ENCODE measurements at places on chromosomes 13 and 19.

DNA sequence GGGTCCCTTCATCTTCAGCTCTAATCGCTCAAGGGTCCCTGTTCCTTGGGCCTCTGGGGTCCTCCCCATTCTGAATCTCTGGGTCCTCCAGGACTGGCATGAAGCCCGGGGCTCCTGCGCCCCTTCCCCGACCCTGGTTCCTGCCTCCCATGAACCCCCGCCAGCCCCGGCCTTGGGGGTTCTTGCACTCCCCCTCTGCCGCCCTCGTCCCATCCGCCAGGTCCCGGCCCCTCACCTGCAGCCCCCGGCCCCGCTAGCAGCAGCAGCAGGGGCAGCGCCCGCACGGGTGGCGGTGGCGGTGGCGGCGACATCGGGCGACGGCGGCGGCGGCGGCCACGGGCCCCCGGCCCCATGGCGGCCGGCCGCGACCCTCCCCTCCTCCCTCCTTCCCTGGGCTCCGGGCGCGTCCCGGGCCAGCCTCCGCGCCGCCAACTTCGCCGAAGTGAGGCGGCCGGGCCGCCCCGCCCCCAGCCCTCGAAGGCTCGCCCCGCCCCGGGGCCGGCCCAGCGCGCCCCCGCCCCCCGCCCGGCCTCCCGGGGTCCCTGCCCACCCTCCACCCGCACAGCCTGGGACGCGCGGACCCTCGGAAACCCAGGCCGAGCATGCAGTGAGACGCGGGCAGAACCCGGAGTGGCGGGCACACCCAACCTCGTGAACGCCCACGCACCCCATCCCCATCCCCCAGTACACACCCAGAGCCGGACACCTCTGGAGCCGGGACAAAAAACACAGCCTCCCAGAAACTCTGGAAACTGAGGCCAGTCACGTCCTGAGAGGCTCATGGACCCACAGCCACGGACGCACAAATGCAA is at the start of gene NOTCH3:
NOTCH3 (minus strand) TSS at position 443 of the 812 bp plus-strand sequence; CDS start at position 353, 90 bp downstream.
- no peak for DNase-seq

GRCh38 chr19:44598355-44598754 is 15.0 kb upstream of the IGSF23 start:
- DNase-seq = no peak

GRCh38 chr13:46593398-46593797 is 40.4 kb downstream of the LRCH1 start:
- no peak for DNase-seq

DNA sequence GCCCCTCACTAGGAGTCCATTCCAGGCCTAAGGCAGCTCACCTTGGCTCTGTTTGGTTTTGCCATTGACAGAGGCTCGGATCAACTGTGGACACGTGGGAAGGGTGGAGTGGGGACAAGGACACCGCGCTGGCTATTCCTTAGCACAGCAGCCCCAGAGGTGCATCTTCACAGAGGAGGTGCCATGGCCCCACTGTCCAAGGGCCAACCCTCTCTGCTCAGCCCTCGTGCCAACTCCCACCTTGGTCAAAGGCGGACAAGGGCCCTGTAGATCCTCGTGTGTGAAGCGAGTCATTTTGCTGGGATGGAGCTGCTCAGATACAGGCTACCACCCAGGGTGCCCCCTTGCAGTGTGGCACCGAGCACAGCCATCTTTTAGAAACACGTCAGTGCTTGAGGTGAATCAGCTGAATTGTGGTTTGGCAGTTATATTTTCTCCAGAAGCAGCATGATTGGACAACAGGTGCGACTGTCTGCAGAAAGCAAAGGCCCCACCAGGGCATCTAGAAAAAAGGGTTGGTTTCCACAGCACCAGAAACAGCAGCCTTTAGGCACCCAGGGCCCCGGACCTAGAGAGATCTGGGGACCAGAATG is 192.1 kb upstream of the GPR12 start:
- DNase-seq = no peak

GRCh38 chr19:19120308-19121231 is 17.7 kb downstream of the TMEM161A start:
- DNase-seq = no peak

DNA sequence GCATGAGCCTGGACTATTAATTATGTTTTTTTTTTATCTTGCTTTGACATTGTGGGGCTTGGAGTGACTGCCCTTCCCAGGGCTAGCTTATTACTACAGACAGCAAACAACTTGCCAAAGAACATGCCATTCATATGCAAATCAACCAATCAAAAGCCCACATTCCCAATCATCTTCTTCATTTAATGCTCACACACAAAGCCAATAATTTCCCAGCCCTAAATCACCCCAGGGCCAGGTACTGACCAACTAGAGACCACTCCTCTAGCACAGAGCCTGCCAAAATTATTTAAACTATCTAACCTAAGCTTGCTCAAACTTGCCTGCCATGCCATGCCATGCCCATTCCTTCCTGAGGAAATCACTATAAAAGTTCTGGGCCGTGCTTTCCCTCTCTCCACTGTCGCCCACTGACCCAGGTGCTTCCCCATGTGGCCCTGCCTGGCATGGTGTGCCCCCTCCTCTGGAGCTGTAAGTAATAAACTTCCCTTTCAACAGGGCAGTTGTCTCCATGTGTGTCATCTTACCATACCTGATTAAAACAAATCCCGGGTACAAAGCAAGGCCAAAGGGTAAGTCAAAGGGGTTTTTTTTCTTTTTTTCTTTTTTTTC is 15.7 kb downstream of the PBX4 start:
- DNase-seq = no peak

DNA sequence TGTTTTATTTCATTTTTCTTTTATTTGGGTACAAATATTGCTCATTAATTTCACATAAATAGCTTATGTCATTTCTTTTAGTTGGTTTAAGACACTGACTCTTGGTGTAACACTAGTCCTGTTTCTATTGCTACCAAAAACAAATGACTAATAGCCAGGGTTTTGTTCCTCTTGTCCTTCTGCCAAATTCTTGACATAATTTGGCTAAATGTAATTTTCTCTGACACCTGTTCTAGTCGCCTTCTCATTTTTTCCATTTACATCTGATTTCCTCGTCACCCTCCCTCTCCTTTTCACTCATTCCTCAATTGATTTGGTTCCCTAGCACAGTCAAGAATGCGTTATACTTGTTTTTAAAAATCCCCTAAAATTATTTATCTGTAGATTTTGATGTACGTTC is 1718.7 kb downstream of the EFNB2 start:
- DNase-seq = no peak

GRCh38 chr13:79190932-79191331 is 215.1 kb downstream of the RBM26 start:
- DNase-seq = no peak

- no peak for DNase-seq
Observed at GRCh38 chr13:23730251-23730650, 158.9 kb downstream of the MIPEP start.

DNA sequence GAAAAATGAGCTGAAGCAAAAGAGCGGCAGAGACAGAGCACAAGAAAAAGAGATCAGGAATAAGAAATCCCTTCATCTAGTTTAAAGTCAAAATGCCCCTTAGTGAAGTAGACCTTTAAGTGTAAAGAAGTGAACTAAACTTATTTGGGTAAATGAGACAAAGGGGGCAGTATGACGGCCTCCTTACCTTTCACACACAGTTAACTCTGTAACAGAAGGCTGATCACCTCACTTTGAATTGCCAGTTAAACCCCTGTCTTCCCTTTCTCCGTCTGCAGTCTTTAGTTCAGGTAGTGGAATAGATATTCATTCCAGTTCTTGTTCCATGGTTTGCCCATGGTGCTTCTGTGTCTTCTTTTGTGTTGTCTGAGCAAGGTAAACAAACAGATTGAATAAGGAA is 1029.8 kb downstream of the DIAPH3 start:
- DNase-seq = no peak

GRCh38 chr13:24112791-24113190 is 47.7 kb upstream of the SPATA13 start:
- DNase-seq = no peak

GRCh38 chr13:81639984-81640582 is 1299.2 kb upstream of the SPRY2 start:
- DNase-seq = peak; percentile 8

- no peak for DNase-seq
Observed at GRCh38 chr13:108929532-108930206, 300.3 kb downstream of the MYO16 start.

- DNase-seq = no peak
Observed at GRCh38 chr13:93199856-93200255, 26.8 kb upstream of the GPC6 start.

DNA sequence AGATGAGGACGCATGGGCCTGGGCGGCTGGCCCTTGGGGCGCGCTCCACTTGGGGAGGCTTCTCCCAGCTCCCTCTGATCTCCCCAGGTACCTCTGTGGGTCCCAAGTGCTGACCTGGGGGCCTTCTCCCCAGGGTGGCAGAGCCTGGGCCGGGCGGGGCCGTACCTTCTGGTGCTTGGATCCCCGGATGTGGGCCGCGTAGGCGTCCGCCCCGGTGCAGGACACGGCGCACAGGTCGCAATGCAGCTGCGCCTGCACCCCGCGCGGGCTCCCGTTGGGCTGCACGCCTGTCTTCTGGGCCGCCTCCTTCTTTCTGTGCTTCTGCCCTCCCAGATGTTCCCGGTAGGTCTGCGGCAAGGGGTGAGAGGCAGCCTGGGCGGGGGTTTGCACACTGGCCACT is 41.1 kb upstream of the MATK start:
- no peak for DNase-seq

- DNase-seq = no peak
Observed at GRCh38 chr13:34419025-34419424, 523.0 kb upstream of the NBEA start.

- no peak for DNase-seq
Observed at GRCh38 chr13:109529964-109530363, 256.4 kb downstream of the IRS2 start.

- DNase-seq = peak; percentile 93
Observed at GRCh38 chr19:17579661-17580244, 24.3 kb downstream of the COLGALT1 start.

DNA sequence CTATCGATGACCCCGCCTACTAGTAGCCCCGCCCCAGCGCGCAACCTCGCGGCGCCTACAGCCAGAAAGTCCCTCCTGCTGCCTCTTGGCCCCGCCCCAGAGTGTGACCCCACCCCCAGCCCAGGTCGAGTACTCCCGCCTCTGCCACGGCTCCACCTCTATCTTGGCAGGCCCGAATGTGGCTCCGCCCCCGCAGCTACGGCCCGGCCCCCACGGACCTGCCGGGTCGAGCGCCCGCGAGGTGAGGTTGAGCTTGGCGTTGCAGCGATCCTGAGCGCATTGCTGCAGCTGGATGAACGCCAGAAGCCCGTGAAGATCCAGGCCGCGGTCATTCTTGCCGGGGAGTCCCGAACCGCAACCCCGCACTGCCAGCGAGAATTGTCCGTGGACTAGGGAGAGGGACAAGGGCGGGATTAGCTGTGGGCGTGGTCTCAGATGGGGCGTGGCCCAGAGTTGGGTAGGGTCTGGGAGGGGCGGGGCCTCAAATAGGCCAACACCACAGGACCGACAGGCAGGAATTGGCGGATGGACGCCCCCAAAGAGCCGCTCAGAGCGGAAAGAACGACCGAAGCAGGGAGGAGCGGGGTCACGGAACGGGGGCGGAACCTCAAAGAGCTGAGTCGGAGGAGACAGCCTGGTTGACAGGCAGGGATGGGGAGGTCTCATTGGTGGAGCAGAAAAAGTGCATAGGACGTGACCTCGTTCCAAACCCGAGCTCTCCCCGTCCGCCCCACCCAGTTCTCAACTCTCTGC is 1.9 kb downstream of the LYPD3 start:
- peak; percentile 92 for DNase-seq

DNA sequence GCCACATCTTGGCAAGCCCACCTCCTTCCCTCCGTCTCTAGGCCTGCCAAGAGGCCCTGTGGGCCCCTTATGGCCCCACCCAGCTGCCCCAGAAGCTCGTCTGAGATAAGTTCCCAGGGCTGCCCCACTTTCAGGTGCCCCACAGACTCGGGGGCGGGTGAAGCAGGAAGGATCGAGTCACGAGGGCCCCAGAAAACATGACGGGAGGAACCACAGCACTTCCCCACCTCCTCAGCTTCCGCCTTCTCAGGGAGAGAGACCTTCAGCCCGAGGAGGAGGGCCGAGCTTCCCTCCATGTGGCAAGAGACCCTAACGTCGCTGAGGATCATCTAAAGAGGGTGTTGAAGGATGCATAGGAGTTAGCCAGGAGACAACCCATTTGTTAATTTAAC is 4.5 kb upstream of the IL12RB1 start:
- DNase-seq = no peak

DNA sequence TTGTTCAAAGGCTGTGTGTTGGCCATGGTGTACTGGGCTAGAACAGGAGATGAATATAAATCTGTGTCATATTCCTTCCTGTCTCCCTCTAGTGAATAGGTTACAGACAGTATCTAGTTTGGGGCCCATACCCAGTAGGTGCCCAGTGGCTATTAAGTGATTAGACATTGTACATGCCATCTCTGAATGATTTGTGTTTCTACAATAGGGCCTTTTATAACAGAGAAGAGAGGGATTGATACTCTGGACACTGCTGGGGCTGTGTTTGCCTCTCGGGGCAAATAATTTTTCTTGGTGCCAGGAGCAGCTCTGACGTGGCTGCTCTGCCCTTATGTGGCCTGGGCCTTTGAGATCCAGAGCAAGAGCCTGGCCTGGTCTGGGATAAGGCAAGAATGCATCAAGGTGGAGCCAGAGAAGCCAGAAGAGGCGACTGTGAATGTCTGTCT is 403.1 kb downstream of the SPRY2 start:
- DNase-seq = no peak

DNA sequence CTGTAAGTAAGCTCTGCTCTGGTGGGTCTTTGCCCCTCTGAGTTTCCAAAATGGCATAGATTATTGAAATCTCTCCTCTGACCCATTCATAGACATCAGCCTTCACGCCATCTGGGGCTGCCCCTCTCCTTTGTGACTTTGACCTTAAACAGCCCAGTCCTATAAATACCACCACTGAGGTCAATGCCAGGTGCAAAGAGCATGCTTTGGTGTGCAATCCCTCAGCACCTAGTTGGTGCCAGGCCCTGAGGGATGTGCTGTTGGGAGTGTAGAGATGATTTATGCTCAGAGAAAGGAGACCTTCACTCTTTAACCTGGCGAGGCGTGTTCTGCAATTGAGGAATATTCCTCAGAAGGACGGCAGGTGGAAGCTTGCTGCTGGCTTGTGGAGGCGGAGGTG is 121.7 kb upstream of the TSHZ3 start:
- no peak for DNase-seq

DNA sequence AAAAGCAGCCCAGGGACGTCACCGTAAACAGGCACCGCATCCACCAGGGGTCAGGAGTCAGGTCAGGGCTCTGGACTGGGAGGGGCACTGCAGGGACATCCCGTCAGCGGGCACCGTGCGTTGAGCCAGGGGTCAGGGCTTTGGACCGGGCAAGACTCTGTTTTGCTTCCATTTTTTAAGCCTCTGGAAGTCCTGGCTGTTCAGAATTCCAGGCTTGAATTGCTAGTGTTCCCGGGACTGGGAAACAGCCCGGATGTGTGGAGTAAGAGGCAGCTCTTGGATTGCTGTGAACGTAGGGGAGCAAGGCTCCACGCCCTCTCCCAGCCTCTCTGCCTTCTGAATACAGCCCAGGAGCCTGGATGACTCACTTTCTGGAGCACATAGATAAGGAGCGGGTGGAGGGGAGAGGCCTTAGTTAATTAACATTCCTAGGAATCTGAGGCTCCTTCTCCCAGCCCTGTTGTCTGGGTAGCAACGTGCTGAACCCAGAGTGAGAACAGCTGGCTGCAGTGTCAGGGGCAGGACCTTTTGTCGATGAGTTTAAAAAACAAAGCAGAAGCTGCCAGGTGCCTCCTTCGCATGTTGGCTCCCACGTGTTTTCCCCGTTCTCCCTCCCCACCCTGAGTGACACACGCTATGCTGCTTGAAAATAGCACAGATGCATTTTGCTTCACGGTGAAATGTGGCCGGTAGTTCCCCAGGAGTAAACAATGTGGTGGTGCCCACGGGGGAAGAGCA is 21.9 kb downstream of the ATP11A start:
- peak; percentile 100 for DNase-seq

- no peak for DNase-seq
Observed at GRCh38 chr13:109273326-109273751, 513.0 kb downstream of the IRS2 start.

All from H54 (cell line).